A673 (cell line): ENCODE measurements at places on chromosomes 16 and 17. TPM values are rescaled to one million over a fixed set of nuclear protein-coding genes. Genes with fewer than 3 reads are reported as not detected.

The RASD1 gene
- 0.21 and 0.24 TPM in 2 replicates for total RNA-seq

The FBXL20 gene
- total RNA-seq: 6.8 and 9.5 TPM in 2 replicates

The PRKCB gene
- 158 and 171 TPM in 2 replicates for total RNA-seq

The MARCHF10 gene
- total RNA-seq: not detected in 2 replicates

The MEIOB gene
- total RNA-seq: 0.48 and 0.62 TPM in 2 replicates

The PABPN1L gene
- total RNA-seq: not detected in 2 replicates

The TPSD1 gene
- total RNA-seq: 1.7 and 2.3 TPM in 2 replicates

The PRAC1 gene
- total RNA-seq: 78.3 and 129 TPM in 2 replicates

The PSMB10 gene
- 21.6 and 24.8 TPM in 2 replicates for total RNA-seq

The PLA2G10 gene
- not detected in 2 replicates for total RNA-seq

The C16orf95 gene
- total RNA-seq: 5.1 and 8.9 TPM in 2 replicates

The HOXB1 gene
- total RNA-seq: not detected in 2 replicates

The IL21R gene
- 0.19 and 0.39 TPM in 2 replicates for total RNA-seq

The FNDC8 gene
- total RNA-seq: not detected in 2 replicates

GRCh38 chr17:8611137-8611536 is 19.4 kb downstream of the MYH10 start:
- no peak for DNase-seq

- no peak for DNase-seq
Observed at GRCh38 chr17:67676305-67676704, 41.4 kb upstream of the NOL11 start.

DNA sequence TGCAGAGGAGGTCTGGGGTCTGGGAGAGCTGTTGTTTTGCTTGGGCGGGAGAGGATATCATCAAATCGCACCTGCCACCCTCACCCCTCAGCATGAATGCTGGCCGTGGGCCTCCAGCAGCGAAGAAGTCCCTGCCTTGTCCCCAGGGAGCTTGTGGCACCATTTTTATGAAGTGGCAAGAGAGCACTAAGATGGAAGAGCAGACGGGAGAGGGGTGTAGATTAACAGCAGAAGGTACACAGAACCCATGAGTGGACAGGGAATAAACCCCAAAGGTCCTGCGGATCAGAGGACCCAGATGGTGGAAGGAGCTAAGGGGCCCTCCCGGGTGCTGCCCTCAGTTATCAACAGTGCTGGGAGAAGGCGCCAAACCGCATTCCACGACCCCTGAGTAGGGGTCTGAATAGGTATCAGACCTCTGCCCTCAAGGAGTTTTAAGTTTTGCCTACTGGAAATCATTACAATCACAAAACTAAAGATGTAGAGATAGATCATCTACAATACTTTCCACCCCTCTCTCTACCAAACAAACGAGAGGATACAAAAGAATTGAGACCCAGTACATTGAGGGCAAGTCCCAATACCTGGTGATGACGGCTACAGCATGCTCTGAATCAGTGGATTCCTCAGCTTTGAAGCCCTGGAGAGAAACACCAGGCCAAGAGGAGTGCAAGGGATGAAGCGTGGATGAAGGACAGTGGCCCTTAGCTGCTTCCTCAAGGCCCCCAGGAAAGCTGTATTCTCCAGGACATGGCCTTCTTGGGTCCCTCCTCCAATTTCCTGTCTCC is 60.2 kb downstream of the CCDC182 start:
- DNase-seq: no peak

- no peak for DNase-seq
Observed at GRCh38 chr17:49388692-49389513, 25.8 kb downstream of the PHB1 start.

DNA sequence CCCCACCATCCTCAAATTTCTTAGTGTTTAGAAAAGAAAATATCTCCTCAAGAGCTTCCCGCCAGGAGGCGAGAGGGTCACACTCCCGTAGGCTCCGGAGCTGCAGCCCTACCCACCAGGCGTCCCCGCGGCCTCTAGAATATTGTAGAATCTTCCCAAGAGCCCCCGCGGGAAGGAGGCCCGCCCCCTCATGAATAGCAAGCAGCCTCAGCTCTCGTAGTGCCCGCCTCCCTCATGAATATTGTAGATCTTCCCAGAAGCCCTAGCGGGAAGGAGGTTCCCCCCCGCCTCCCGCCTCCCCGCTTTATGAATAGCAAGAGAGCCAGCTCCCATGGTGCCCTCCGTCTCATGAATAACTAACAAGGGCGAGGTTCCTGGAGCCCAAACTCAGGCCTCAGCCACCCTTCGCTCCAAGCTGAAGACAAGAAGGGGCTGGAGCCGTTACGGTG is at the start of gene FBXO47:
TSS of gene FBXO47 (minus strand) at position 114 of the 449 bp plus-strand sequence. CDS start 4,378 bp downstream, outside the sequence.
- DNase-seq: peak; percentile 73

DNA sequence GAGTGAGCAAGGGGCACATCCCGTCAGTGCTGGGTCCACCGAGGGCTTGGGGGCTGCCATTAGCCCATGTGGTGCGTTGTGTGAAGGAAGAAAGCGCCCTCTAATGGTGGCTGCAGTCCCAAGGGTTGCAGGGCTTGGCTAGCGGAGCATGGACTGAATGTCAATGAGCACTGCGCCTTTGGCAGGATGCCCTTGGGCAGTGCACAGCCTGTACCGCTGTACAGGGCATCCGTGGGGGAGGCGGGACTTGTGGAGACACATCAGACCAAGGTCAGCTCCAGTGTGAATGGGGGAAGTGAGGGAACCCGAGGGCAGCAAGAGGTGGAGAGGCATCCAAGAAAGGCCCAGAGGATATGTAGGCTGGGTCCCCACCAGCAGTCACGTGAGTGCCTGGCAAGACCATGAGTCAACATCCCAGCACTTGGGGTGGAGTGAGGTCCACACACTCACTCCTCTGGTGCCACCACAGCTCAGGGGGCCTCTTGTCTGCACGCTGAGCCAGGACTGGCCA is 75.5 kb upstream of the MED9 start:
- peak; percentile 30 for DNase-seq

GRCh38 chr16:28082624-28083023 is 19.1 kb upstream of the GSG1L start:
- no peak for DNase-seq

- DNase-seq: peak; percentile 67
Observed at GRCh38 chr17:48994549-48995303, 2.5 kb upstream of the IGF2BP1 start.

DNA sequence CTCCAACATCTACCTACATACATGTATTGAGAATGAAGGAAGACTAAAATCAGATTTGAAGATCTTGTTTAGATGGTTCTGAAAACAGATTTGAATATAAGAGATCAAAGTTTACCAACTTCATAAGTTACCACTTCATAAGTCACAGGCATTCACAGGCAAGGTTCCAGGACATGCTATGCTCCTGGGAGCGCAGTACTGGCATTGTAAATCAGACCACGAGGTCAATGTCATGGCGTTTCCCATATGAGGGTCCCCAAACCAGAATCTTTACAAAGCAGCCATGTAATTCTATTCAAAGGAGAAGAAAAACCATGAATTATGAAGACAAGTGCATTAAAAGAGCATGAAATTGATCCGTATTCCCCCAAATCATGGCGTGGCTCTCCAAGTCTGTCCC is 3.0 kb downstream of the CDH11 start:
- DNase-seq: no peak

DNA sequence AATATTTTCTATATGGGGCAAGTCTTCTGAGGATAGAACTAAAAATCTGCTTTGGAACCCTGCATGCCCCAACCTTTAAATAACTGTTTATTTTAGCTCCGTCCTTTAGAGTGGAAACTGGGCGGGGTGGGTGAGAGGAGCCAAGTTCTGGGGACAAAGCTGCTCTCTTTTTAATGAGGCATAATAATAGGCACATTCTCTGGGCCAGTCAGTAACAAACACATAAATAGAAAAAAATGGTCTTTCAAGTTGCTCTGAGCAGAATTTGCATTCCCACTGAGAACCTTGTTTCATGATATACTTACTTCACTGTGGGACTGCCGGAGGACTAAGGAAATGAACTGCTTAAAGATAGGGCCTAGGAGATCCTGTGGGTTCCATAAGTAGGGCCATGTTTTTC is 51.5 kb downstream of the KNOP1 start:
- DNase-seq: no peak

DNA sequence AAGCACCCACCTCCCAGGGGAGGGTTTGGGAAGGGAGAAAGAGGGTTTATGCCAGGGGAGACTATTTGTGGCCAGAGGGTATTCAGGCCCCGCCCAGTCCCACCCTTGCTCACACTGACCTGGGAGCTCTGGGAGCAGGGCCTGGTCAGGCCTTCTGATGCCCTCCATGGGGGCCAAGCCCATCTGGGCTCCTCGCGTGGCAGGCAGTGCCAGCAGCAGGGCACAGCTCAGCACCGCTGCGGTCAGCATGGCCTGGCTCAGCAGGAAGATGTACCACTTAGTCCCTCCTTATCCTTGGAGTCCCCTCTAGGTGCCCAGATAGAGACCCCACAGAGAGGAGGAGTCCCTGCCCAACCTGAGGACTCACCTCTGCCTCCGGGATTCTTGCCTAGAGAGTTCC is at the start of gene AGRP:
TSS of gene AGRP (minus strand) at position 398 of the 400 bp plus-strand sequence. CDS start at position 249, 149 bp downstream.
- DNase-seq: no peak

GRCh38 chr17:81184555-81184954 is 18.5 kb upstream of the AATK start:
- no peak for DNase-seq

- peak; percentile 84 for DNase-seq
Observed at GRCh38 chr17:49210158-49211029, at the start of the genes ABI3 and GNGT2. Gene ABI3, plus strand, starts transcription at chr17:49210707. Its CDS starts 18 bp downstream, at chr17:49210725. Gene GNGT2, minus strand, starts transcription at chr17:49210574. Its CDS starts 3,152 bp downstream, at chr17:49207422.

- DNase-seq: no peak
Observed at GRCh38 chr17:75565066-75565465, 22.5 kb upstream of the MYO15B start.

DNA sequence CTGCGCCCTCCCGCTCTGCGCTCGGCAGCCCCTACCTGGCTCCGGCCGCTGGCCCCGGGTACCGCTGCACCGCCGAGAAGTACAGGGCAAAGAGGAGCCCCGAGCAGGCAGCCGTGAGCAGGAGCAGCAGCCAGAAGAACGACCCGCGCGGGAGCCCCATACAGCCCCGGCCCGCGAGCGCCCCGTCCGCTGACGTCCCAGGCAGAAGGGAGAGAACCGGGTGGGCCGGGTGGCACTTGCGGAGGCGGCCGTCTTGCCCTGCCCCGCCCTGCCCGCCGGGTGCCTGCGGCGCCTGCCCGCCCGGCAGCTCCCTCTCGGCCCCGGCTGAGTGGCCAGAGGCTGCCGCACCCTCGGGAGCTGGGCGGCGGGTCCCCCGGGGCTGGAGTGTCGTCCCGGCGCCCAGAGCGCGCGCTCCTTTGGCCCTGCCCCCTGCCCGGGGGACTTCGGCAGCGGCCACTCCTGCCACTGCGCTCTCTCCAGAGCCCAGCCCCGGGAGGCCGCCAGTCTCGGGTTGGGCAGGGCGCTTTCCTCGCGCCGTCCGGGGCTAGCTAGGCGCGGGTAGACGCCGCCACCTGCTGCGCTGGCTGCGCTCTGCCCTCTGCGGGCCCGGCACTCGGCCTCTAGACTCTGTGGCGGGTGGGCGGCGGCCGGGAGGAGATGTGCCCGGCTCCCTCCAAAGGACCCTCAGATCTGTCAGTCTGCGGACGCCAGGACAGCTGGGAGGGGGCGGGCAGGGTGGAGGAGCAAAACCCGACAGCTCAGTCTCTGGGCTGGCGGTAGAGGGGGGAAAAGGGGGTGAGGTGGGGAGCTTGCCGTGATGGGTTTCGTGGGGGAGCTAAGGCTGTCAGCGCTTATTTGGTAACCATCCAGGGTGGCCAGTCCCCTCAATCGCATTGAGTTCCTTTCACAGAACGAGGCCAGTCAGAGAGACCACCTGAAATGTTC is at the start of gene ST6GALNAC2:
TSS of gene ST6GALNAC2 (minus strand) at position 212 of the 945 bp plus-strand sequence. CDS start at position 160, 52 bp downstream.
- no peak for DNase-seq

DNA sequence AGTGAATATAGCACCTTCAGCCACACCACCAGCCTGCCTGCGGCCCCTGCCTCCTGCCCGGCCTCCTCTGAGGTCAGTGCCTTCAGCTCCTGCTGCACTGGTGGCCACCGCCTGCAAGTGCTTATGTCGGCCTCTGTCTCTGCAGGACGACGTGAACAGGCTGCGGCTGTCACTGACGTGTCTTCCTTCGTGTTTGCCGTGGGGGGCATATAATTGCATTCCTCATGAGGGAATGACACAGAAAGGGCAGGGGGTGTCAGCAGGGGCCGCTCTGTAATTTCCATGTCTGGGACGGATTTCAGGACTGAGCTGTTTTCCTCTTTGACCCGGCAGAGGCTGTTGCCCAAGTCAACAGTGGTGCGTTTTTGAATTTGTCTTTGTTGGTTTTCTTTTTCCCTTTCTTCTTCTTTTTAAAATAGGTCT is 28.5 kb downstream of the CMIP start:
- DNase-seq: no peak

DNA sequence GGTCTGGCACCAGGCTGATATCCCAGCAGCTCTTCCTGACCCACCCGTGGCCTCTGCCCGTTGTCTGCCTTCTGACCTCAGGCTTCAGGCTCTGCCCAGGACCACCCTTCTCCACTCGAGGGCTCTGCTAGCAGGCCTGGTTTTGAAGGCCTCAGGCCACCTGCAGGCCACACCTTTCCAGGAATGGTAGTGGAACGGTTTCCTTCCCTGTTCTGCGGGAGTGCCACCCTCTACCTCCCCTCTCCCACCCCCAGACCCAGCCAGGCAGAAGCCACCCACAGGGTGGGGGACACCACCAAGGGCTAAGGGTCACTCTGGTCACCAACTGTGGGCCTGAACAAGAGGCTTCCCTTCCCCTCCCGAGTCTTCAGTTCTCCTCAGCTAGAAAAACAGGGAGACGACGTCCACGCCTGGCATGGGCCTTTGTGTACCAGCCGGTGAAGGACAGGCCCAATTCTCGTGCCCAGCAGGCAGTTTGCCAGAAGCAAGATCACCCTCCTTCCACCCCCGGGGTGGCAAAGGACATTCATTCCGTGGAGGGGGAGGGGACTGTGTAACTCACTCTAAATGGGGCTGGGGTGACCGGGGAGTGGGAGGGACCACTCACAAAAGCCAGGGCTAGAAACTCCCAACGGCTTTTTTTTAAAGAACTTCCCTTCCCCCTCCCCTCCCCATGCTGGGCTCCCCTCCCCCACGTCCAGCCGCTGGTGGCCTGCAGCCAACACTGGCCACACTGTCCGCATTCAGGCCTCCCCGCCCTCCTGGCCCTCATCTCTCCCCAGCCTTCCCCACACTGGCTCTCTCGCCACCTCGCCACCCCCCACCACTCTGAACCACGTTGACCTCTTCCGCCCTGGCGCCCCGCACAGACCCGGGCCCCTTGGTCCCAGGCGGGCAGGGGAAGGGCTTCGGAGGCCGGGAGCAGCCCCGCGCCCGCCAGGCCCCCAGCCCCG is 7.7 kb downstream of the CBX4 start:
- no peak for DNase-seq

DNA sequence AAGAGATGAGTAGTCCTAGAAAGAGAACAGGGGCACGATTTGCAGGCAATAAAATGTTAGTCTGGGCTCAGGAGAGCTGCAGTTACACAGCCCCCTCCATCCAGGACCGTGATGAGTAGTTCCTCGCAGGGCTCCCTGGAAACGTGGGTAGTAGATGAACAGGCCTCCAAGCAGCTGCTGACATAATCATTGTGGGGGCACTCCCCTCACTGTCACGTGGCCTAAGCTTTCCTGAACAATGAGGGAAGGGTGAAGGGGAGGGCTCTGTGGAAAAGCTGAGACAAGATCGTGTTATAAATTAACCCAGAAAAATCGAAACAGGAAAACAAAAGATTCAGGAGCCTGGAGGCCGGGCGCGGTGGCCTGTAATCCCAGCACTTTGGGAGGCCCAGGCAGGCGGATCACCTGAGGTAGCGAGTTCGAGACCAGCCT is 1.3 kb upstream of the PER1 start:
- DNase-seq: peak; percentile 89

- DNase-seq: no peak
Observed at GRCh38 chr17:18910326-18910725, 41.6 kb upstream of the SLC5A10 start.

- no peak for DNase-seq
Observed at GRCh38 chr17:78847052-78847451, 6.4 kb upstream of the USP36 start.

GRCh38 chr16:68643227-68643626 is 1.9 kb upstream of the CDH3 start:
- no peak for DNase-seq

GRCh38 chr17:27824745-27825144 is 24.4 kb upstream of the NOS2 start:
- DNase-seq: no peak
